Vagina (tissue), 2 donors: ENCODE measurements at places on chromosomes 16 and 17.

DNA sequence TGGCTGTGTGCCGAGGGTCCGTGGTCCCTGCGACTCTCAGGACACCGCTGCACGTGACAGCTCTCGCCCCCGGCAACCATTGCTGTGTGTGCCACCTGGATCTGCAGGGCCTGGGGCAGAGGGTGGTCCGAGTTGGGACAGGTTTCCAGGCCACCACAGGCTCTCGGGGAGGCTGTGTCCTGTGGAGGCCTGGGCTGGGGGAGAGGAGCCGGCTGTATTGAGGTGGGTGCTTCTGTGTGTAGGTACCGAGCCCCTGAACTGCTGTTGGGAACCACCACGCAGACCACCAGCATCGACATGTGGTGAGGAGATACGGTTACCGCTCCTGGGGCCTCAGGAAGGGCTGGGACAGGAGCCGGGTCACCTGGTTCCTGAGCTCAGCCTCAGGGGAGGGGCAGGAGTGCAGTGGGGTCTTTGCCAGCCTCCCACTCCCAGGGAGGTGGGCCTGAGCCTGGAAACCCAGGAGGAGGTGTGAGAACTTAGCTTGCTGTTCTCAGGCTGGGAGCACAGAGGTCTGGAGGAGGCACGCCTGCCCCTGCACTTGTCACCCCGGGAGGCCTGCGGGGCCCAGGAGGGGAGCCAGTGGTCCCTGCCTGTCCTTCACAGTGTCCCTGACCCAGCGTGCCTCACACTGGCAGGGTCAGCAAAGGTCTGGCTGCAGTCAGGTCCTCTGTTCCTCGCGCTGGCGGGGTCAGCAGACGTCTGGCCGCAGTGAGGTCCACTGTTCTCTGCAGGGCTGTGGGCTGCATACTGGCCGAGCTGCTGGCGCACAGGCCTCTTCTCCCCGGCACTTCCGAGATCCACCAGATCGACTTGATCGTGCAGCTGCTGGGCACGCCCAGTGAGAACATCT lies 7.3 kb downstream of the SPATA2L start:
- no peak for DNase-seq

GRCh38 chr17:78737332-78737731 lies 44.7 kb downstream of the CYTH1 start:
- no peak for DNase-seq

GRCh38 chr16:49021136-49021535 lies 260.5 kb downstream of the CBLN1 start:
- no peak for DNase-seq

- no peak for DNase-seq
Observed at GRCh38 chr17:61970030-61970429, 42.2 kb upstream of the INTS2 start.

DNA sequence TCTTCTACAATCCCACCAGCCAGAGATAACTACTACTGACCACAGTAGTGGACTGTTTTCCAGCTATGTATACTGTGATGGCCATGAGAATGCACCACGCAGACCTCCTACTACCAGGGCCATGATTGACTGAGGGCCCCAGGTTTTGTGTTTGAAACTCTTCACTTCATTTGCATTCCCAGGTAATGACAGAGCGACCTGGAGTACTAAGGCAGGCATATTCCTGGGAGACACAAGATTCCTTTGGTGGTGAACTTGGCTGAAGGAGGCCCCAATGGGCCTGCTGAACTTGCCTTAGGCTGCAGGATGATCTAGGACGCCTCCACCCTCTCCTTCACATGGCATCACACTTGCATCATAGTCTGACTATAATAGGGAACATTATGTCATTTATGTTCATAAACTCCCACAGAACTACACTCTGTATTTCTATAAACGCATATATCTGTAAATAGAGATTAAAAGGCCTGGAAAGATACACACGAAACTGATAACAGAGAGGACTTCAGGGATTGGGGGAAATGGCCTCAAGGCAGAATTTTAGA lies 30.4 kb downstream of the CLEC19A start:
- DNase-seq, result no peak

- no peak for DNase-seq
Observed at GRCh38 chr17:57004944-57005579, 27.1 kb downstream of the SCPEP1 start.

DNA sequence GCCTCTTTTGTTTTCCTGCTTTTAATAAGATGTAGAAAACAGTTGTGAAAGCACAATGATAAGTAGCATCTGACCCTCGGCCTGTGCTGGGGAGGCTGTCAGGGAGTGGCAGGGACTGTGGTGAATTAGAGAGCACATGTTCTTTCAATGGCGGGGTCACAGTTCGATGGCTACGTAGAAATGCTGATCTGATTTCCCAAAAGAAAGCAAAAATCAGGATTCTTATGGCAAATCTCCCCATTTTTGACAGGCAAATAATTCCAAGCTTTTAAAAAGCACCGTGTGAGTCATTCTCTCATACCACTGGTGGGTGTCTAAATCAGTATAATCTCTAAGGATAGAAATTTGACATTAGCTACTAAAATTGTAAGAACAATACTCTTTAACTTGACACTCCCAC lies 4.2 kb upstream of the MAPK7 start:
- no peak for DNase-seq

DNA sequence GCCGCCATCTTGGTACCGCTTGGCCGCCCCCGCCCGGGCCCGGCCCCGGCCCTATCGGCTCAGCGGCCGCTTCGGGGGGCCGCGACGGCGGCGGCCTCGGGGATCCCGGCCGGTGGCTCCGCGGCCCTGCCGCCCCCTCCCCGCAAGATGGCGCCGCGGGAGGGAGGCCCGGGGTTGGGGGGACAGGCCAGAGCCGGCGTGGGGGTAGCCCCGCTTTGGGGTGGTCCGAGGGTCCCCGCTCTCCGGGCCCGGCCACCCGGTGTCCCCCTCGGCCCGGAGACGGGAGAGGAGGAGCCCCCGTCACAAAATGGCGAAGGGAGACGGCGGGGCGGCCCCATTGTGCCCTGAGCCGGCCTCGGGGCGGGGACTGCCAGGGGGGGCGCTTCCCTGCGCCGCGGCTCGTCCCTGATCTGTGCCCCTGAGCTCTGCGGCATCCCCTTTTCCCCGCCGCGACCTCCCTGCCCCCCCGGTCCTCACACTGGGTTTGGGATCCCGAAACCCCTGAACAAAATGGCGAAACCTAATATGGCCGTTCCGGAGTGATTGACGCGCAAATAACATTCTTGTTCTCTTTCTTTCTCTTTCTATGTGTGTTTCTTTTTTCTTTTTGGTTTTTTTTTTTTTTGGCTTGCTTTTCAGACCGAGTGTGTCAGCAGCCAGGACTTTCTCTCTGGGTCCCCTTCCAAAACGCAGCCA lies 986 bp downstream of the HAPSTR1 start:
- DNase-seq, result no peak

DNA sequence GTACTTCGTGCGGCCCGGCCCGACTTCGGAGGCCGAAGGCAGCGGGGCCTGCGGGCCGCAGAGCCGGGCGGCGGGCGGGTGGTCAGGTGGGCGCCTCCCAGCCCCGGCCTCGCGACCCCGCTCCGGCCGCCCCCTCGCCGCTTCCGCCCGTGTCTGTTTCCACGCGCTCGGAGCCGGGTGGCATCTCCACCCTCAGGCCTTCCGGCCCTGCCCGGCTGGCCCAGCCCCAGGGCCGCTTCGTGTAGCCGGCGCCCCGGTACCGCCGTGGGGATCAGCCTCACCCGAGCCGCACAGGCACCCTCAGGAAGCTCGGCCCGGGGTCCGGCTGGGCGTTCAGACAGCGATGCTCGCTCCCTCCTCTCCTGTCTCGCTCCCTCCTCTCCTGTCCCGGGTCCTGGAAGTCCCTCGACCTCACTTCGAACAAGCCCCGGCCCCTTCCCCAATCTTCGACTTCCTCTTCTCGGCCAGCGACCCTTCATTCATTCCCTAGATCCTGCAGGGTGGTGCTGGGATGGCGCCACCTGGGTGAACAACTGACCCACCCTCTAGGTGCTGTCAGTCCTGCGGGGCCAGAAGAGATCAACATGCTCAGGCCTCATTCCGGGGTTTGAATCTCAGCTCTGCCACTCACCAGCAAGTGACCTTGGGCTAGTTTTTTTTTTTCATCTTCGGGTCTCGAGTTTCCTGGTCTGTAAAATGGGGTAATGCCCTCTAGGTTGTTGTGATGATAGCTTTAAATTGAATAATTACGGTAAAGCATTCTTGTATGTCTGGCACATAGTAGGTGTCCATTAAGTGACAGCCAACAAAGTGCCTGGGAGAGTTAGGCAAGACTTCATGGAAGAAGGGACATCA lies 610 bp downstream of the VPS4A start:
- DNase-seq, result no peak

- no peak for DNase-seq
Observed at GRCh38 chr16:85978291-85978775, 79.4 kb downstream of the IRF8 start.

DNA sequence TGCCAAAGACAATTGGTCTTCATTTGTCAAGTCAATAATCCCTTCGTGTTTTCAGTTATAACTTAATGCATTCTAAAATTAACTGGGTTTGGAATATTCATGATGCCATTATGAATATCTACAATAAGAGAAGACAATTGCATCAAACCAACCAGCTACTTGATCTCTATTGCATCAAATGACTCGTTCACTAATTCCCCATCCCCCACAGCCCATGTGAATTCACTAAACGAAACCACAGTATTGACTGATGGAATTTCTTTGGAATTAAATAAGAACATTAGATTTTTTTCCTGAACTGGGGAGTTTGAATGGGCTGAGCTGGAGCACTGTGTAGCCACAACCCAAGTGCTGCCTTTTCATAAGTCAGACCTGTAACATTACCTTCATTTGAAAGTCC lies 65.3 kb downstream of the HS3ST3B1 start:
- no peak for DNase-seq

- no peak for DNase-seq
Observed at GRCh38 chr16:69834807-69835466, 72.8 kb downstream of the WWP2 start.

DNA sequence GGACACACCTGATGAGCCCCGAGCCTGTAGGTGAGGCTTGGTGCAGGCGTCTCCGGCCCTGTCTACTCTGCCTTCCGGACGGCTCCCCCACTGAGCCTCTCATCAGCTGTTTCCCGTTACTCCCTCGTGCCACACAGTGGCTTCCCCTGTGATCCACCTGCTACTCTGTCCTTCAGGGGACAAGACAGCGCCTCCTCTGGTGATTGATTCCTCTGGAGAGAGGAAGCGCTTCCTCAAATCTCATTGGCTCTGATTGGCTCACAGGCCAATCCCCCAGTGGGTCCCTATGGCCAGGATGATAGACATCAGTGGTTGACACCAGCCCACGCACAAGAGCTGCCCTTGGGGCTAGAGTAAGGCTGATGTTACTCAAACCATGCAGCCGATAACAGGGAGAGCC lies 24.0 kb downstream of the RNF213 start:
- DNase-seq, result no peak

DNA sequence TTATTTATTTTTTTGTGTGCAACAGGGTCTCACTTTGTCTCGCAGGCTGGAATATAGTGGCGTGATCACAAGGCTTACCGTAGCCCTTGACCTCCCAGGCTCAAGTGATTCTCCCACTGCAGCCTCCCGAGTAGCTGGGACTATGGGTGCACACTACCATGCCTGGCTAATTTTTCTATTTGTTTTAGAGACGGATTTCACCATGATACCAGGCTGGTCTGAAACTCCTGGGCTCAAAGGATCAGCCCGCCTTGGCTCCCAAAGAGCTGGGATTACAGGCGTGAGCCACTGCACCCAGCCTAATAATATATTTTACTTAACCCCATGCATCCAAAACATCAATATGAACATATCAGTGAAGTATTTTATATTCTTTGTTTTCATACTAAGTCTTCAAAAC lies 2.0 kb downstream of the CCDC200 start:
- peak; percentile 20 for DNase-seq

GRCh38 chr17:57051886-57052361 lies 33.1 kb upstream of the AKAP1 start:
- DNase-seq, result no peak

DNA sequence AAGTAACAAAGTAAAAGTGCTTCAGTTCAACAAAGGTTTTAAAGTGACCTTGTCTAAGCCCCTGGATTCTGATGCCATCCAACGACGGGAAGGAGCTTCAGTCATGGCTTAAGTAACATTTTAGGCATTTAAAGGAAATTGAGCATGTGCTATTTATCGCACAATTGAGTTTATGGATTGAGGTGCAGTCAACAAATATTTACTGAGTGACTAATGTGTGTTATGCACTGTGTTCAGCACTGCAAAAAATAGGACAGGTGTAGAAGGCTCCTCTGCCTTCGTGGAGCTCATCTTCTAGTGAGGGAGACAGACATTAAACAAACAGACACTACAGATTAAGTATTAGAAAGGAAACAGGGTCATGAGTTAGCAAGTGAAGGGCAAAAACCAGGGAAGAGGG lies 12.5 kb downstream of the TMIGD1 start:
- no peak for DNase-seq

- no peak for DNase-seq
Observed at GRCh38 chr17:40198576-40198975, 20.5 kb upstream of the WIPF2 start.

DNA sequence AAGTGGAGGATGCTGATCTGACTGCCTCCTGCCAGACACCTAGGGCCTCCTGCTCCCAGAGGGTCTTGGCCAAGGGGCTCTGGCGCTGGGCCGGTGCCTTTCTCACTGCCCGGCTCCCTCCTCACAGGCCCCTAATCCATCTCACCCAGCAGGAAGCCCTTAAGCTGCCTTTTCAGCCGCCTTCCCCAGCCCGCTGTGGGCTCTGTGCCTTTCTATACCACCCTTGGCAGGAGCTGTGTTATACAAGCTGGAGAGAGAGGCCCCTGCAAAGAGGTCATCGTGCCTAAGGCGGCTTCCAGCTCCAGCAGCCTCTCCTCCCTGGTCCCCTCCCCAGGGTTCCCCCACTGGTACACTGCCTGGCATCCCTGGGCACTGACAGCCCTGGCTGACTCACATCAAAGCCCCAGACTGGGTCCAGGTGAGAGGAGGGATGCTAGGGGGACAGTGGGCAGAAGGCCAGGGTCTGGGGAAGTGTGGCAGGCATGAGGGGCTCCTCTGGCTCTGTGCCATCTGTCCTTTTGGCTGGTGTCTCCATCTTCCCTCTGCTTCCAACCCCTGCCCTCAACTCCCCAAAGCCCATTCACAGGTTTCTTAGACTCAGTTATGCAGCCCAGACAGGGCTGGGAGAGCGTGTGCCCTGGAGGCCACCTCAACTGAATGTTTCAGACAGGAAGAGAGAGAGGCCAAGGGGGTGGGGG lies 15.3 kb upstream of the FZD2 start:
- DNase-seq, result no peak

- DNase-seq, result no peak
Observed at GRCh38 chr16:67207249-67208091, 8.5 kb downstream of the ELMO3 start.

DNA sequence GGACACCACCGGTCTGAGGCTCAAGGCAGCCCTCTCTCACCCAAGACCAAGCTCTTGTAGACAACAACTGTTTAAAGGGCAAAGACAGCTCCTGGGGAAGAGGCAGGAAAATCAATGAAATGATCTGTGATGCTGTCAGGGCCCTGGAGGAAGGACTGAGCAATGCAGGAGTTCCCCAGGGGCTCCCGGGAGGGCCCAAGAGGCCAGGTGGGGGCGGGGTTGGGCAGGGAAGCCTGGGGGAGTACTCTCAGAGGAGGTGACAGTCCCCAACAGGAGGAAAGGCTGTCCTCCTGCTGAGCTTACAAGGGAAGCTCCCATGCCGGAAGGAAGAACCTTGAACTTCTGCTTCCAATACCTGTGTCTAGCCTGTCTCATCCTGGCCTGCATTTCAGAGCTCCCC lies 8.3 kb upstream of the NOS2 start:
- DNase-seq, result no peak

- no peak for DNase-seq
Observed at GRCh38 chr16:54080524-54081008, 206.0 kb downstream of the IRX3 start.
